ENCODE measurements at places on chromosomes 13 and 19.

GRCh38 chr19:50697414-50698124 is 22.0 kb downstream of the SHANK1 start:
- no peak for DNase-seq

GRCh38 chr19:8022275-8022674 is 16.8 kb upstream of the ELAVL1 start:
- DNase-seq, result no peak

DNA sequence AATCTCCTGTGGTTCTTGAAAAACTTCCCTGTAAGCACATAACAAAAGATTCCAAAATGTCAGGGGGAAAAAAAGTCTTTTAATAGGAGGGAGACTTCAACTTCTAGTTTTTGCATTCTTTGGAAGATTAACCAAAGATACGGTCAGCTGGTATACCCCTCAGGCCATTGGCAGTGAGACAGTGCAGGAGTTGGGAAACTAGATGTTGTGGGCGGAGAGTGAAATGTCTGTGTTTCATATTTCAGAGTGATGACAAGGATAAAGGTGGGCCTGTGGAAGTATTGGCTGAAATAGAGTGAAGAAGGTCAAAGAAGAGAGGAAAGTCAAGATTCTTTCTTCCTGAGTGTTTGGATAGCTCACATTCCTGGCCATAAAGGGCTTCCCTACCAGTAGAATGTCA is 40.8 kb downstream of the CYP2B6 start:
- no peak for DNase-seq

- DNase-seq, result no peak
Measured at GRCh38 chr13:91955546-91956355, 557.3 kb downstream of the GPC5 start.

DNA sequence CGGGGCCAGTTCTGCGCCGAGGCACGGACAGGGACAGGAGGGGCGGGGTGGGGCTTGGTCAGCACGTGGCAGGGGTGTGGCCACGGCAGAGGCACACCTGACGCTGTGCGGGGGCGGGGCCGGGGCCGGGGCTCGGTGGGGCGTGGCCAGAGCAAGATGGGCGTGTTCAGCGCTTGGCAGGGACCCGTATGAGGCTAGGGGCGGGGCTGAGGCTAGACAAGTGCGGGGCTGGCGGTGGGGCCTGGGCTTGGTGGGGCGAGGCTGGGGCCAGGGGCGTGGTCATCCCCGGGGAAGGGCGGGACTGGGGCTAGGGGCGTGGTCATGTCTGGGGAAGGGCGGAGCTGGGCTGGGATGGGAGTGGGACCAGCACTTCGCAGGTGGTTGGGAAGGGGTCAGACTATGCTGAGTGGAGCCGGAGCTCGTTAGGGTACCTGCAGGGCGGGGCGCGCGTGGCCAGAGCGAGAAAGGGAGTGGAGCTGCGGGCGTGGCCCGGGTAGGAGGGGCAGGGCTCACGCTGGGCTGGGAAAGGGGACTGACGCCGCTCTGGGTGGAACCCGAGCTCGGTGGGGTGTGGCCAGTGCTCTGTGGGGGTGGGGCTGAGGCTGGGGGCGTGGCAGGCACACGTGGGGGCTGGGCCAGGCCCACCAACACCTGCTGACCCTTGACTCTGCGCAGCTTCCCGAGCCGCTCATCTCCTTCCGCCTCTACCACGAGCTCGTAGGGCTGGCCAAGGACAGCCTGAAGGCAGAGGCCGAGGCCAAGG is 12.8 kb downstream of the POLR2E start:
- DNase-seq, result peak; percentile 30

DNA sequence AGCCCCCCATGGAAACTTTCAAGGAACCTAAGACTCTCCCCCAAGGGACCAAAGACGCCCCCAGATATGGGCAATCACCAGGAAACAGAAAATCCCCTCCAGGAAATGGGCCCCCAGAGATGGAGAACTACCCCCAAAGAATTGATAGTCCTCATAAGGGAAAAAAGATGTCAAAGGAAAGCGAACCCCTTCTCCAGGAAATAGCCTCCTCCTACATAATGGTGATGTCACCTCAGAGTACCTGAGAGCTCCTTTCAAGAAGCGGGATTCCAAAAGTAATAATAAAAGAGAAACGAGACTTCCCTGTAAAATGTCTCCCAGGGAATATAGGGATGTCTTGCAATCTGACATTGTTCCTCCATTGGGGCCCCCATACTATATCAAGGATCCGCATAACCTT is 1.1 kb downstream of the CDKN2D start:
- no peak for DNase-seq

GRCh38 chr13:70747262-70747661 is 639.0 kb upstream of the KLHL1 start:
- DNase-seq, result no peak

DNA sequence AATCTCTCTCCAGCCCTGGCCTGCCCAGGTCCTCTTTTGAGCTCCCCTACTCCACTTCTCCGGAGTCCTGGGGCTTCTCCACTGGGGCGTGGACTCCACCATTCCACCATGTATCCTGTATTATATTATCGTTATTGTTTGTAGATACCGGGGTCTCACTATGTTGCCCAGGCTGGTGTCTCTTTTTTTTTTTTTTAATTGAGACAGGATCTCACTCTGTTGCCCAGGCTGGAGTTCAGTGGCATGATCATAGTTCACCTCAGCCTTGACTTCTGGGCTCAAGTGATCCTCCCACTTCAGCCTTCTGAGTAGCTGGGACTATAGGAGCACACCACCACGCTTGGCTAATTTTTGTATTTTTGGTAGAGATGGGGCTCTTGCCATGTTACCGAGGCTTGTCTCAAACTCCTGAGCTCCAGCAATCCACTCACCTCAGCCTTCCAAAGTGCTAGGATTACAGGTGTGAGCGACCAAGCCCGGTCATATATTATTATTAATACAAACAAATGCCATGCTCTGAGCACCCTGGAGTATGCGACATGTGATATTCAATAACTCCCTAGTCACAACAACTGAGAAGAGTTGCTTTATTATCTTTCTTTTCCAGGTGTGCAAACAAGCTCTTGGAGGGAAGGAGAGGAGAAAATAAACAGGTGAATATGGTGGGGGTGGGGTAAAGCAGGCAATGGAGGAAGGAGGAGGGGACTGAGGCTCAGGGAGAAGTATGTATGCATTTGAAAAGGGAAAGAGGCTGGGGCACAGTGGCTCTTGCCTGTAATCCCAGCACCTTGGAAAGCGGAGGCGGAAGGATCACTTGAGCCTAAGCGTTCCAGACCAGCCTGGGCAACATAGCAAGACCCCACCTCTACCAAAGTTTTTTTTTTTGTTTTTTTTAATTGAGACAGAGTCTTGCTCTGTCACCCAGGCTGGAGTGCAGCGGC is 2.8 kb upstream of the CERS4 start:
- DNase-seq, result no peak

- DNase-seq, result no peak
Measured at GRCh38 chr13:109867766-109868165, 81.4 kb upstream of the IRS2 start.

DNA sequence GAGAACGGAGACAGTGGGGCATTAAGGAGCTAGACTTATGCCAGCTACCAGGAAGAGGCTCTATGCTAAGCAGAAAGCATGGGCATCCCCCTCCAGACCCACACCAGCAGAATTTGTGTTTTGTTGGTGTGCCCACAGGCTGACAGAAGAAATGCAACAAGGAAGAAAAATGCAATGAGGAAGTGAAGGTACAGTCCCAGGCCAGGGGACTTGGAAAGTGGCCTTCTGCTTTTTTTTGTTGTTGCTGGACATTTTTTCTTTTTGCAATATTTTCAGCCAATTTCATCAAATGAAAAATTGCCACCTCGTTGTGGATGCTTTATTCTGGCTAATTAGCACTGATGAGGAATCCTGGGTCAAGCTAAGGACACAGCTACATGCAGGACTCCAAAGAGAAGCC is 167.7 kb downstream of the TSHZ3 start:
- no peak for DNase-seq

DNA sequence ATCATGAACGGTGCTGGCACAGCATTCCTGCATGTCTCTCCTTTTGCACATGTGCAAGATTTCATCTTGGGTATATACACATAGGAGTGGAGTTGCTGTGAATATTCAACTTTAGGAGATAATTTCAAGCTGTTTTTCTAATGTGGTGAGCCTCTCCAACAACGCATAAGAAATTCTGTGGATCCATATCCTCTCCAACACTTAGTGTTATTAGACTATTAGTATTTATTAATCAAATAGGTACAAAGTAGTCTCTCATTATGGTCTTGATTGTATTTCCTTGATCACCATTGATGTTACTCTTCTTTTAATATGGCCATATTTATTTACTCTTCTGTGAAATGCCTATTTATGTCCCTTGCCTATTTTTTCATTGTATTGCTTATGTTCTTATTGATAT is 114.5 kb downstream of the URI1 start:
- DNase-seq, result no peak

DNA sequence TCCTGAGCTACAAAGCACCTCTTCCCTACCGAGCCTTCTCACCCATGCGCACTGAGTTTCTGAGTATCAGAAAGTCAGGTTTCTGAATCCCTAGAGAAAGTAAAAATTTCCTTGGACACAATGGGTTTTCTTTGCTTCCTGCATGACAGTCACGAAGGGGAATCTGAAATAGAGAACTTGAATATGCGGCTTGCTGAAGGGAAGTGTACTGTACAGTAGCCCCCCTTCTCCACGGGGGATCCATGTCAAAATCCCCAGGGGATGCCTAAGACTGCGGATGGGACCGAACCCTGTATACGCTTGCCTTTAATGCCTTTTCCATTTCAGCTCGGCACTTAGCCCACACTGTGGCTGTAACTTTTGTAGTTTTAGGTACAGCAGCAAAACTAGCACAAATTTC is 107.9 kb downstream of the GGACT start:
- no peak for DNase-seq

DNA sequence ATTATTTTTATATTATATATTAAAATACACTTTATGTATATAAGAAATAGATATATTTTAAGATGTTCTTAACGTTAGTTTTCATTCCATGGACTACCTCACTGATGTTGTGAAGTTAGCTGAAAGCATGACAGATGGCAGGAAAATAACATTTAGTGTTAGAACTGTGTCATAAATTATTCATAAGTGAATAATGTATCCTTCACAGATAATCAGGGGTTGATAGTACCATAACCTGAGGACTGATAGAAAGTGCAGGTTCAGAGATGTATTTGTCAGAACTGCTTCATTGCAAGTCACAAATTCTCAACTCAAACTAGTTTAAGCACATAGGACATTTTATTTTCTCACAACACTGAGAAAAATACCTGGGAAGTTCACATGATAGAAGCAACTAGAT is 14.6 kb upstream of the DIAPH3 start:
- DNase-seq, result no peak

DNA sequence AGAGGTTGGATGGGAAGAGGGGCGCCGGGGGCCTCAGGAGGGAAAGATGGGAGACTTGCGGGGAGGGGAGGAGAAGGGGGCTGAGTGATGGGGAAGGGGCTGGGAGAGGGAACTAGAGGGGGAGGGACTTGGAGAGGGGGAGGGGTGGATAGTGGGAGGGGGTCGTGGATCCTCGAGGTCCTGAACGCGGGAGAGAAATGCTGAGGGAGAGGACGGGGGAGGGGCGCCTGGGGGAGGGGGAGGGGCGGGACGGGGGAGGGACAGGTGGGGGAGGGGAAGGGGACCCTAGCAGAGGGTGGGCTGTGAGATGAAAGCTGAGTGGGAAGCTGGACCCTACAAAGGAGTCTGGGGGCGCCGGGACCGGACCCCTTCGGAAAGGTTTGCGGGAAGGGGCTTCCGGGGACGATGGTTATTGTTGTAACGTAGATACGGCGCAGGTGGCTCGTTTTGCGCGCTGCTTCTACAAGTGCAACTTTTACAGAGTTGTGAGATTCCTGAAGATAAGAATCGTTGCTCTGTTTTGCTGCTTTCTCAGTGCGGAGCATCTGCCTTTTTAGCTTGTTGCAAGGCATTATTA is 418 bp downstream of the ZNF444 start:
- no peak for DNase-seq

GRCh38 chr13:100493418-100493817 is 95.2 kb downstream of the GGACT start:
- no peak for DNase-seq

DNA sequence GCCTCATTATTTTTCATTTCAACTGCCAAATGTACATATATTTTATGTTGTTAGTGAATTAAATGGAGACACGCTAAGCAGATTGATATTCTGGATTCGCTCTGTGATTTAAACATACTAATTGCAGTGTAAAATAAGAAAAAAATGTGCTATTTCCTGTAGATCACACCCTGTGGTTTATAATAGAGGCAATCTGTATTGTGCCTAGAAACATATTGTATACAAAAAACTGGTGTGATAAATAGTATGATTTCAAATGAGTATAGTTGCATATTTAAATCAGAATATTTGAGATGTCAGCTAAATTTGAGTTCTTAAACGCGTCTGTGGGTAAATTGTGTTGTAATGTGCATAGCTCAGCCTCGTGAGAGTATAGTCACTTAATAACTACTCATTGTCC is 643.9 kb downstream of the TBC1D4 start:
- no peak for DNase-seq

GRCh38 chr13:114229506-114229905 is 5.2 kb upstream of the CDC16 start:
- no peak for DNase-seq

DNA sequence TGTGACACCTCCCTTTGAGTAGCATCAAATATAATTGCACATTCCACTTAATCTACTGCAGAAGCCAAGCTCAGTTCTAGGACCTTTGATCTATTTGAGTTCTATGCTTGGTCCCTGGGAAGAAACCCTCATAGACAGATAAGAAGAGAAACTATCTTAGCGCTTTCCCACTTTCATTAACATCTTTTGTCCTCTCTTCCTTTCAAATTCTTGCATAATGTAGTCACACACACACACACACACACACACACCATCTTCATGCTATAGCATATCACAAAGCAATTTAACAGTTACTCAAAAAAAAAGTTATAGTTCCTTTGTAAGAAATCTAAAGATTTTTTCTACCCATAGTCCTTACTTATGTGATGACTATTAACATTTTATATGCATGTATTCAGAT is 735.9 kb upstream of the PCDH9 start:
- DNase-seq, result no peak

- DNase-seq, result no peak
Measured at GRCh38 chr13:76216729-76217128, 580.6 kb downstream of the LMO7 start.

DNA sequence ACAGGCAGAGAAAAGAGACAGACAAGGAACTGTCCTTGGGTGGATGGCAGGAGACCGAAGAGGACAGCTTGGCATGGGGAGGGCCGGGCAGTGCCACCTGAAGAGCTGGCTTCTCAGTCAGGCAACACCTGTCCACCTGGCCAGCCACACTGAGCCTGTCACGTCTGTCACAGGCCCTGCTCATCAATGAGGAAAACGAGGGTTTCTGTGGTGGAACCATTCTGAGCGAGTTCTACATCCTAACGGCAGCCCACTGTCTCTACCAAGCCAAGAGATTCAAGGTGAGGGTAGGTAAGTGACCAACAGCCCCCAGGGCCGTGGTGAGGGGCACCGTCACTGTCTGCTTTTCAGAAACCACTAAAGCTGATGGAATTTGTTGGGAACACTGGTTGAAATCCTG is 11.2 kb upstream of the PROZ start:
- DNase-seq, result no peak

DNA sequence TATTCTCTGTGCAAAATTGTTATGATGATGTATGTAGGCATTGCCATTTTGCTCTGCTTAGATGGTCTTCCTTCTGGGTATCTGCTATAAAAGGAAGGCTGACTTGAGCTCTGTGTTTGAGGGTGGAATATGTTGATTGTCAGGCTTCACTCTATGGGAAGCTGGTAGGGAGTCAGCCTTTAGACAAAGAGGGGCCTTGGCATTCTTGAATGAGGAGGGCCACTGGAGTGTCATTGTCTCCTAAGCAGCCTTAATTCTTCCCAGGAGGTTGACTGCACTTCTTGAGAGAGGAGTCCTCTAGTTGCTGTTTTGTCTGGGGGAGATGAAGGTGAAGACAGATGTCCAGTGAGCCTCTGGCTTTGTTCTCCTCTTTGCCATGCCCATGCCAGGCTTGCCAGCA is 266.8 kb downstream of the KCNRG start:
- no peak for DNase-seq
